NCI-H2107 (cell line): ENCODE measurements at places on chromosomes 11 and 22.

GRCh38 chr11:79439886-79440570, 802 bp downstream of the TENM4 start:
- no peak for DNase-seq

GRCh38 chr11:15968461-15969130, 387.8 kb downstream of the SOX6 start:
- no peak for DNase-seq

- DNase-seq: no peak
Observed at GRCh38 chr22:23137905-23138561, 3.8 kb downstream of the RSPH14 start.

DNA sequence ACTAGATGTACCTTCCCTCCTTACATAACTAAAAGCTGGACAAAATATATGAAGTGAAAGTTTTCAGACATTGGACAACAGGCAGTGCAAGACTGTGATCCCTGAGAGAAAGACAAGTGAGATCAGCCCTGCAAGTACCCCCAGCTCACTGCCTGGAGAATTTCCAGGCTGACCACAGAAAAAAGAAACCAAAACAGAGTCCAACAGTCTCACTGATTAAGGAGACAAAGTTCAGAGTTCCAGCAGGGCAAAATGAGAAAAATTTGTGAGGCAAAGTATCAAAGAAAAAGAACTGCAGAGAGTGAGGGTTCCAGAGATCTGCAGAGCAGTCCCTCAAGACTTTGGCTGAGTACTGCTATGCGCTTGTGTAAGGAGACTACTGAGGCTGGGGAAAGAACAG, 47.3 kb upstream of the TMEM45B start:
- DNase-seq: no peak

DNA sequence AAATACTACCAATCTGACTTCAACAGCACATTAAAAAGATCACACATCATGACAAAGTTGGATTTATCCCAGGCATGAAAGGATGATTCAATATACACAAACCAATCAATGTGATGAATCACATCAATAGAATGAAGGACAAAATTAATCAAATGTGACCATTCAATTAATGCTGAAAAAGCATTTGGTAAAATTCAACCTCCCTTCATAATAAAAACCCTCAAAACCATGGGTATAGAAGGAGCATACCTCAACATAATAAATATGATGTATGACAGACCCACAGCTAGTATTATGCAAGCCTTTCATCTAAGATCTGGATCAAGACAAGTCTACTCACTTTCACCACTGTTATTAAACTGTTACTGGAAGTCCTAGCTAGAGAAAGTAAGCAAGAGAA, 921.7 kb upstream of the RAG2 start:
- no peak for DNase-seq

GRCh38 chr11:7451520-7451919, 33.8 kb upstream of the OLFML1 start:
- DNase-seq: no peak

DNA sequence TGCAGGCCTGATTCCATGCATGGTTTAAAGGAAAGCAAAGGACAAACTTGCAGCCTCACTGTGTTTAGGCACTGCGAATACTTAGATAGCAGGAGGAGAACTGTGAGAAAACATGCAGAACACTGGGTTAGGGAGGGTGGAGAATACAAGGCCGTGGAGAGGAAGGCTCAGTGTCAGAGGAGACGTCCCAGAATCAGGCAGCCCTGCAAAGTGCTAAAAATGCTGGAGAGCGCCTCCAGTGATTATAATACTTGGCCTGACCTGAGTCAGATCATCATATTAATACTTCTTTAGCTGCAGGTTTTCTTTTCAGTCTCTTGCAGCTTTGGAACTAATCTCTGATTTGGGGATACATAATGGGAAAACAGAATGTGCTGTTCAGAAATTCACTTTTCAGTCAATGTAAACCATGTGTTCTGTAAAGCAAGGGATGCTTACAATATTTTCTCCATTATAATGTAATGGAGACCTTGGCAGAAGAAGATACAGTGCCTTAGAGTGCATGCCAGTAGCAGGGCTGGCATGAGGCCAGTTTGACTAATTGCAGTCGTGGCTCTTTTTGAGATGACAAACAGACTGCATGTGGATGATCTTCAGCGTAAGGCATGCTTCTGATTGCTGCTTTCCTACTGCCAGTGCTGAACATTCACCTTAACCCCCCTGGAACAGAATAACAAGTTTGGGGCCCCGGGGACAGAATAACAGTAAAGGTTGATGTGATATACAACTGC, 16.8 kb downstream of the EXT2 start:
- DNase-seq: no peak

DNA sequence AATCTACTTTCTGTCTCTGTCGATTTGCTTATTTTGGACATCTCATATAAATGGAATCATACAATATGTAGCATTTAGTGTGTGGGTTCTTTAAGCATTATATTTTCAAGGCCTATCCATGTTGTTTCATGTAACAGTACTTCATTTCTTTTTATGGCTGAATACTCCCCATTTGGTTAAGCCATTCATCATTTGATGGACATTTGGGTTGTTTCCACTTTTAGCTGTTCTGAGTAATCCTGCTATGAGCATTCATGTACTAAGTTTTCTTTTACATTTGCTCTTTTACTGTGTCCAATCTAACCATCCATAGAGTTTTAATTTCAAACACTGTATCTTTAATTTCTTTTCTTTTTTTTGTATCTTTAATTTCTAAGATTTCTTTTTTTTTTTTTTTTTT, 55.6 kb upstream of the SPTBN2 start:
- no peak for DNase-seq

DNA sequence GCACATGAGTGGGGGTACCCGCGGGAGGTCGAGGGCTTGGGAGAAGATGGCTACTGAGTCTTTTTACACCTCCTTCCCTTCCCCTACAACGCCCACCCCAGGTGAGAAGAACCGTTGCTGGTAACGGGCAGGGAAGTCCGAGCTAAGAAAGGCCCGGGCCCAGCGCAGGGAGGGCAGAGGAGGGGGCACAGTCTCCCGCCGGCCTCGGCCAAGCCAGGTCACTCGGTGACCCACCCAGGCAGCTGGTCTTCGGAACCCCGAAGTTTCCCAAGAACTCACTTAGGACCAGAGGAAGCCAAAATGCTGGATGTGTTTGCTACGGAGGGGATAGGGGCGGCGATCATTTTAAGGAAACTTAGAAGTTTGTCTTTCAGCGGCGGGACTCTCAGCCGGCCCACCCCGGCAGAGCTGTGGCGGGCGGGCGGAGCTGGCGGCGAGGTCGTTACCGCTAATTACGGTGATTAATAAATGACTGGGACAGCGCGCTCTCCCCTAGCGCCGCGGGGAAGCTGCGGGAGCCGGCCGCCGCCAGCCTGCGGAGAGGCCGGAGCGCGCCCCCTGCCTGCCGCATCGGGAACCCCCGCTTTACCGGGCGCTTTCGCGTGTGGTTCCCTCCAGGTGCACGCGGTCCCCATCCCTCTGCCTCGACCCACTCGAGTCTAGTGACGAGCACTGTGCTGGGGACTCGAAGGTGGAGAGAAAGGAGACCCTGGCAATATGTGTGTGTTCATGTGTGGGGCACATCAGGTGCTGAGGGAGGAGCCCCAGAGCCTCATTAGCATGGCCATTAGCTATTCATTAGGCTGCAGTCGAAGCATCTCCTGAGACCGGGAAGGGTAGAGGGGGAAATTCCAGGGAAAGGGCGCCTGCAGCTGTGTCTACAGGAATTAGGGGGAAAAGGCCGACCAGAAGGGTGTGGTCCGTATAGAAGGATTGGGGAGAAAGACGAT, 945 bp downstream of the ROBO3 start:
- DNase-seq: no peak

GRCh38 chr11:80603472-80603871, 1162.6 kb upstream of the TENM4 start:
- no peak for DNase-seq

- no peak for DNase-seq
Observed at GRCh38 chr11:125170001-125170509, 5.5 kb downstream of the PKNOX2 start.

DNA sequence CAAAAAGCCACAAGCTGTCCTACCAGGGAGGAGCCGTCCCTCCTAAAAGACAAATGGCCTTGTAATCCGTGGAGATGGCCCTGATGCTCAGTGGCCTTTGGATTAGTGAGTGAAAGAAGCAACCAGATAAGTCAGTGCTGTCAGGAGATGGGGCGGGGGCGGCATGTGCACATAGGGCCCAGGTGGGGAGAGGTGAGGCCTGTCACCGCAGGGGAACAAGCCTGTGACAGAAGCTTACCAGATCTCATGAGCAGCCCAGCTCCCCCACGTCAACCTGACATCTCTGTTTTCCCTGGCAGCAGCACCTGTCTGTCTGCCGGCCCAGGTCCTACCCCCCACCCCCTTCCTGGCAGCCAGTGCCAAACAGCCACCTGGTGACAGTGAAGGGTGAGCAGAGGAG, 162.6 kb downstream of the BUD13 start:
- peak; percentile 1 for DNase-seq

GRCh38 chr22:41752011-41752970, 48.2 kb upstream of the CCDC134 start:
- no peak for DNase-seq

DNA sequence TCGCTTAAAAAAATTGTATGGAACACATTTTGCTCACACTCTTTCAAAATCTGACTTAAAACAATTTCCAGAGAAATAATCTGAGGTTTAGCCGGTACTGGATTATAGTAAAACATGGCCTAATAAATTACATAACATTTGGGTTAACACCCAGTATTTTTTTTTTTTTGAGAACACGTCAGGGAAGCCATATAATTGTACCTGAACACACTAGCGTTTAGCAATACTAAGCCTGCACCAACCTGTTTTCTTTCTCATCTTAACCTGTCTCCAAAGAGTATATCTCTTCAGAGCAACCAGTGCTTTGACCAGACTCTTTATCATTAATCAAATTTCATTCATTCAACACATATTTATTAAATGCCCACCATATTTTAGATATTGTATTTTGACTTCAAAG, 2.0 kb upstream of the POGLUT3 start:
- no peak for DNase-seq

DNA sequence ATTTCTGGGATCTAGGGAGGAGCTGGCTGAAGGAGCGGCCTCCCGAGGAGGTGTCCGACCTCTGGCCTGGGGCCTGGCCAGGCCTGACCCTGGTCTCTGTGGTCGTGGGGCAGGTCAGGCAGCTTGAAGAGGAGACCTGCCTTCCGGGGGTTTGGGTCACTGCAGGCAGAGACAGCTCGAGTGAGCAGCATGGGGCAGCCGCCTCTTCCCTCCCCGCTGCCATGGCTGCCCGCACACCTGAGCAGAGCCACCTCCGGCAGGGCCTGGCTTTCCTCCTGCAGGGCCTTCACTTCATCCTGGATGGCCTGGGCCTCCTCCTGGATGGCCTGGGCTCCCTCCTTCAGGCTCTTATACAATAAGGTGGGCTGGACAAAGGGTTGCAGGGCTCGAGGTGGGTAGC, 8.0 kb upstream of the NAALADL1 start:
- DNase-seq: no peak

- no peak for DNase-seq
Observed at GRCh38 chr22:28983788-28984441, 77.7 kb downstream of the C22orf31 start.

DNA sequence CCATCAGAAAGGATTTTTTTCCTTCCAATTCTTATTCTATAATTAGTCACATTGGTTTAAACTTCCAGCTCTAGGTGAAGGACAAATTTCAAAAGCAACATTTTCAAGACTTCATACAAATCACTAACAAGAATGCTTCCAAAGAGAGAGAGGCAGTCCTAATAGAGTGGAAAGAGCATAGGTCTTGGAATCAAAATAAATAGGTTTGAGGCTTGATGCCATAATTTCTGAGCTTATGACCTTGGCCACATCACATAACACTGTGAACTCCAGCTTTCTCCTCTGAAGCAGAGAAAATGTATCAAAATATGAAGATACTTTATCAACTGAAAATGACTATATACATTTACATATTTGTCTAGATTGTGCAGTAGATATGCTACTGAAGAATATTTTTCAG, 246.8 kb downstream of the GRM5 start:
- no peak for DNase-seq

DNA sequence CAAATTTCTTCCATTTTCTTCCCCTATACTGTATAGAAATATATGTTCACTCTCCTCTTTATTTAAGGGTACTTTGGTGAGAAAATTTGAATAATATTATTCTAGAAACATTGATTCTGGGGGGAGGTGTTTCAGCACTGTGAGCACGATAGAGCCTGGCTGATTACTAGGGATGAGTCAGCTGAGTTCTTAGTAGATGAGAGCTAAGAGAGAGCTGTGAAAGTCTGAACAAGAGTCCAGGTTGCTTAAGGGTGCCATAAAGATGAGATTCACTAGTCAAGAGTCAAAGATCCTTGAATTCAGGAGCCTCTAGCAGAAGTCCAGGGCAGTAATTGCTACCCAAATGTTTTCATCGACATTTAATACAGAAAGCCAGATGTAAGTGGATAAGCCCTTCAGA, 756.6 kb upstream of the API5 start:
- no peak for DNase-seq

DNA sequence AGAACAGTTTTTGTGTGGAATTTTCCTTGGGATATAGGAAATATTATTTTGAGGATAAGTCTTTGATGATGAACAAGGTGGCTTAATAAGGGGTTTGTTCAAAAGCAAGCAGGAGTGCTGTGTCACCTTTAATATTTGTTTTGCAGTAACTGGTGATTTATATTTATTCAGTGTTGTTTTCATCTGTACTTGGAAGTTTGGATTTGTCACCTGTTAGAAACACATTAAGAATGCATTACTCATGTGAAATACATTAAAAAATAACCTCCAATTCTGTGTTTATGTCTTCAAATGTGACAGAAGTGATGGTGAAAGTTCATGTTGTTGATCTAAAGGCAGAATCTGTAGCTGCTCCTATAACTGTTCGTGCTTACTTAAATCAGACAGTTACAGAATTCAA, 70.5 kb downstream of the DKK3 start:
- no peak for DNase-seq

DNA sequence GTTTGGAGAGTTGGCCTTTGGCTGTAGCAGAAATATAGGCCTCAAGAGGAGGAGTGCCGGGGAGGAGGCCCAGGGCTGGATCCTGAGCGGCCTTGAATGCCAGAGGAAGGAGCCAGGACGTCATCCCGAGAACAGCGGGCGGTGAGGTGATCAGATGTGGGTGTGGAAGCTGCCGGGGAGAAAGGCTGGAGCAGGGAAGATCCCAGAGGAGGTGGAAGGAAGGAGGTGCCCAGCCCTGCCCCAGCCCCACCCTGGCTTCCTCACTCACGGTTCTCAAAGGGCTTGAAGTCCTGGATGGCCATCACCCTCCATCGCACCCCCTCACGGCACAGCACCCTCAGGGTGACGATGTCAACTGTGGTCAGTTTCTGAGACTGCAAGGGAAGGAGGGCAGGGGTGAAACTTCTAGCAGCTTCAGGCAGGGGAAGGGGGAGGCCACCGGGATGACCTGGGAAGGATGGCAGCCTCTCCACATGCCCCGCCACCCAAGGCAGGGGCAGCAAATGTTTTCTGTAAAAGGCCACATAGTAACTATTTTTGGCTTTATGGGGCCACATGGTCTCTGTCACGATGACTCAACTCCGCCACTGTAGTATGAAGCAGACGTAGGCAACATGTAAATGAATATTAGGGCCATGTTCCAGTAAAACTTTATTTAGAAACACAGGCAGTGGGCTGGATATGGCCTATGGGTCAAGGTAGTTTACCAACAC, 10.7 kb downstream of the IL2RB start:
- no peak for DNase-seq

- no peak for DNase-seq
Observed at GRCh38 chr11:68164437-68164836, 43.2 kb upstream of the CHKA start.
